ENCODE measurements at places on chromosomes 2 and 18.
A peak's percentile ranks its signal among the peaks of the same experiment; 100 is the strongest.

- DNase-seq, result no peak
Measured at GRCh38 chr2:64649013-64649484, 4.7 kb downstream of the SERTAD2 start.

GRCh38 chr18:21191596-21192307, 50.3 kb upstream of the GREB1L start:
- no peak for DNase-seq

GRCh38 chr18:45805551-45805950, 19.9 kb upstream of the SIGLEC15 start:
- DNase-seq, result no peak

DNA sequence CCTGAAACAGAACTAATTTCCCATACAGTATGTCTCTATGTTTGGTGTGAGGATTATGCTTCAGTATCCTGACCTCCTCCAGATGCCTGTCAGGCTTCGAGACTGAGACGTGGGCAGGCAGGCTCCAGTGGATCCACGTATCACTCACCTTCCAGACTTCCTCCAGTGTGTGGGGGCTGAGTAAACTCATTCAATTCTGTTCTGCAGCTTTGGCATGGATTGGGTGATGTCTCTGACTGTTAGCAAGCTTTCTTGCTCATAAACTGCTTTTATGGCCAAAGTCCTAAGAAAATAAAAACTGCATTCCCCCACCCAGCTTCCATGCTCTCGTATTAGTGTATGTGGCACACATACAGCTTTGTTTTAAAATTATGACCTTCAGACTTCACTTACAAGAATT, 53.6 kb downstream of the CCDC93 start:
- DNase-seq, result no peak

DNA sequence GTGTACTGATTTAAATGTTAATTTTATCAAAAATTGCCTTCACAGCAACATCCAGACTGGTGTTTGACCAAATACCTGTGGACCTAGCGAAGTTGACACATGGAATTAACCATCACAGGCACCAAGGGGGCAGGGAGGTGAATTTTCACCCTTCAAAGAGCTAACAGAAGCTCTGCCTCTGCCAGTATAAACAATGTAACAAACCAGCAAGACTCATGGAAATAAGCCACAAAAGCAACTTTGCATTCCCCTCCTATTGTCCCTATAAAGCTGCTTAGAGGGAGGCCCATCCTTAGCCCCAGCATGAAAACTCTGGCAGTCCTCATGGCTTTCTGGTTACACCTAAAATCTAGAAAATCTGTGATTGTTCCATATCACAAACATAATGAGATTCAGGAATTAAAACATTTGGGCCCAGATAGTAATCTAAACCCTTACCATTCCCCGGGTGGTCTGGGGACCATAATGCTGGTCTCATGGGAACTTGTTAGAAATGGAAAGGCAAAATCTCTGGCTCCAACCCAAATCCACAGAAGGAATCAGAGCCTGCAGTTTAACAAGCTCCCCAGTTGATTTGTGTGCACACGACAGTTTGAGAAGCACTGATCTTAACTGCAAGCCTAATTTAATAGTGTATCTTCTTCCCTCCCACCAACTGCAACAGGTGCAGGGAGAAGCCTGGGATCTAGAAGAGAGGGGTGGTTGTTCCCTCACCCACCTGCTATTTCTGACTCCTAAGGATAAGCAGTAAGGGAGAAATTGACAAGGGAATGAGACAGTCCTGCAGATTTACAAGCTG, 23.1 kb downstream of the SERPINB11 start:
- DNase-seq, result no peak

DNA sequence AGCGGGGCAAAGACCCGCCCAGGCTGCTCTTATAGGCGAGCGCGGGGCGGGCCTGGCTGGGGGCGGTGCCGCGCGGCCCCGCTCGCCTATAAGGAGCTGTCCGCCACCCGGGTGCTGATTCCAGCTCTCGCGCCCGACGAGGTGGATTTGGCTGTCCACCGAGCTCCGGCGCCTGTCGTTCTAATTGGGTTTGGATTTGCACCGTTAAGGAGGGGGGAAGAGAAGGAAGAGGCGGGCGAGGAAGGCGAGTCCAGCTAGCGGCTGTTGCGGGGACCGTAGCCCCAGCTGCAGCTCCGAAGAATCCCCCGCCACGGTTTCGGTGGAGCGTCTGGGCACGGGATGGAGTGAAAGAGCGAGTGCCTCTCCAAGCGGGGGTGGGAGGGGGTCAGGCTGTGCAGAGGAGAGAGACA, at the start of gene CNTNAP5:
CNTNAP5 (plus strand) TSS at position 117 of the 410 bp plus-strand sequence. CDS start 364 bp downstream, outside the sequence.
- no peak for DNase-seq

GRCh38 chr18:50654658-50655550, 95.0 kb downstream of the MAPK4 start:
- no peak for DNase-seq

DNA sequence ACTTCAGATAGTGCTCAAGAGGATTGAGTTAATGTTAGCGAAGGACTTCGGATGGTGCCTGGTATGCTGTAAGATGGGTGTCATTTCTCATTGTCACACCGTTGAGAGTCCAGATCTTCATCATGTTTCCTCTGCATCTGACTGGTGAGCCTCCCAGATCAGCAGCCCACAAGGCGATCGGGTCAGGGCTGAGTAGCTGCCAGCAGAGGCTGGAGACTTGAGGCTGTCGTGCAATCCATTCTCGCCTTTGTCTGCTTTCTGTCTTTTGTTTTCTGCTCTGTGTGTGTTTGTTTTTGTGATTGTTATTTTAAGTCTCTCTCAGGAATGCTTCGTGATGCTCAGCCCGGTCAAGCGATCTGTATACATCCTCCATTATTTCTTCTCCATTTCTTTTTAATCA, 95.8 kb downstream of the TGOLN2 start:
- no peak for DNase-seq

GRCh38 chr18:13289481-13290205, 71.1 kb downstream of the LDLRAD4 start:
- DNase-seq, result no peak

DNA sequence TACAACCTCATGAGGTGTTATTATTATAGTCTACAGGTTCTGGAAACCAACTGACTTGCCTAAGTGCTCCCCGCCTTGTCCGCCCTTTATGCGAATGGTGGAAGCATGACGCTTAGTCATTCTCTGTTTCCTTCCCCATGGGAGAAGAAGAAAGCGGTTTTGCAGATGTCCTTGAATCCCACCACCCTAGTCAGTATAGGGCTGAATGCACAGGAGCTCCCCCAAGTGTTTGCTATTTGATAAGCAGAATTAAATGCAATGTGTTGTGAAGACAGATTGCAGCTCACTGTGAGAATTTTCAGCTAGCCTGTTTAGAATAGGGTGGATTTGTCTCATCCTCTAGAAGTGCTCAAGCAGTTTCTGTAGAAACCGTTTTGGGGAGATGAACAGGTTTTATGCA, 652.0 kb downstream of the DCC start:
- no peak for DNase-seq

- DNase-seq, result no peak
Measured at GRCh38 chr2:219480004-219480403, 18.7 kb upstream of the GMPPA start.

- DNase-seq, result no peak
Measured at GRCh38 chr2:196725882-196726281, 73.6 kb downstream of the GTF3C3 start.

GRCh38 chr2:106058469-106059137, 135.5 kb downstream of the UXS1 start:
- DNase-seq, result no peak

DNA sequence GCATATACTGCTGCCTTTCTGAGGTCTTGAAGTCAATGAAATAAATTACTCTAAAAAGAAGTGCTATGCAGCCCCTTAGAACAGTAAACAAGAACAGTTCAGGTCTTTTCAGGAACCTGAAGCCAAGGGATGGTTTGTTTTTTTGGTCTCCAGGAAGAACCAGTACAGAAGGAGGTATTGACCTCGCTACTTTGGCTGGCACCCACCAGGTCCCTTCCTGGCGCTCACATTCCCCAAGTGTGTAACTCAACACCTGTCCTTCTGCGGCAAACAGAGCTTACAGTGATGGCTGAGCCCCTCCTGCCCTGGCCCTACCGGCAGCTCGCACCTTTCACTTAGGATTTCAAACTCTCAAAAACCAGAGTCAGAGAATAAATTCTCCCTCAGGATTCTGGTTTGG, 51.9 kb downstream of the SETBP1 start:
- DNase-seq, result no peak

- DNase-seq, result no peak
Measured at GRCh38 chr18:65822826-65823225, 72.0 kb downstream of the CDH7 start.

GRCh38 chr2:224524657-224525056, 60.5 kb downstream of the CUL3 start:
- no peak for DNase-seq

DNA sequence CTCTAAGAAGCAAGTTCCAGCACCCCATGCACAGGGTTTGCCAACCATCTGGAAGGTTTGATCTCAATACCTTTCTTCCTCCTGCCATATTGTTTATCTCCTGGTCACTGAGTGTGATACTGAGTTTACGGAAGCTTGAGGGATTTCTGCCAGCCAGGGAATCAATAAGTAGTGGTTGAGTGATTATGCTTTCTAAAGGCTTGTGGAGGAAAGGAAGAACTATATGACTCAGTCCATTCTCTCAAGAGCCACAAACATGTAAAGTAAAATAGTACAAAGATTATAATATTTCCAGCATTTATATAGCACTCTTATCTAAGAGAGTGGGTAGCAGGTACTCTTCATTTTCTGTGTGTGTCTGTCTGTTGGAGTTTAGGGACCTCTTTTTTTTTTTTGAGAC, 49.2 kb downstream of the SLC4A3 start:
- no peak for DNase-seq

DNA sequence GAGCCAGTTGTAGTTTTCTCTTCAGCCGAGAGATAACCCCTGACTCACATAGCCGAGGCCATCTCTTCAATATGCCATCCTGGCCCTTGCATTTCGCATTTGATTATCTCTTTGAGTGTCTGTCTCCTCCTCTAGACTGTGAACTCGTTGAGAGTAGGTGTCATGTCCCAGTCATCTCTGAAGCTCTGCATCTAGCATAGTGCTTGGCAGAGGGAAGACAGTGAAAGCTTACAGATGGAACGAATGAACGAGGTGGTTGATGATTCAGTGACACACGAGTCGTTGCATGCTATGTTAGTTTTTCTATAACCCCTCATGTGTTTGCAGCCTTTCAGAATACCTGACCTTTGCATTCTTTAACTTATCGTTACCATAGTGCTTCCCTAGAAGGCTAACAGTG, 59.9 kb upstream of the CYRIA start:
- no peak for DNase-seq

- peak; percentile 81 for DNase-seq
Measured at GRCh38 chr2:127641846-127642507, 4.0 kb upstream of the GPR17 start.

DNA sequence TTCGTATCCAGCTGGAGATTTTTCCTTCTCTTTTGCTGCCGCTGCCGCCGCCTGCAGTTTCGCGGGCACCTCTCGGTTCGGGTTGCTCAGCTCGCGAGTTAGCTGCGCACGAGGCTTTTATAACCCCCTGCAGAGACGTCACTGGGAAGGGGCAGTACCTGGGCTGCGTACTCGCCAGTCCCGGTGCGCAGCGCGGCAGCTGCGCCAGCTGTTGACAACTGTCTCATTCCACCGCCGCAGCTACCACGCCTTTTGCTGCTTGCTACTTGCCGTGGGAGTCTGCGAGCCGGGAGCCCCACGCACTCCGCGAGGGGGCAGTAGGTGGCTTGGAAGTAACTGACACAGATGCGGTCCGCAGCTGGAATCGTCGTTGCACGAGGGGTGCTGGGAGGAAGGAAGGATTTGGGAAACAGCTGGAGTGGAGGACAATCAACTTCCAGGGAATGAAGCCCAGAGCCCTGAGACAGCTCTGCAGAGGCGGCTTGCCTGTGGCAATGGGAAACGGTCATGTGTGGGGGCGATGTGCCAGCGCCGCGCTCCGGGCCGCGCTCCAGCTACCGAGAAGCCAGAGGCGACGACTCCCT, at the start of gene TACR1:
TACR1 (minus strand) TSS at position 93 of the 584 bp plus-strand sequence. CDS start 586 bp downstream, outside the sequence.
- no peak for DNase-seq

DNA sequence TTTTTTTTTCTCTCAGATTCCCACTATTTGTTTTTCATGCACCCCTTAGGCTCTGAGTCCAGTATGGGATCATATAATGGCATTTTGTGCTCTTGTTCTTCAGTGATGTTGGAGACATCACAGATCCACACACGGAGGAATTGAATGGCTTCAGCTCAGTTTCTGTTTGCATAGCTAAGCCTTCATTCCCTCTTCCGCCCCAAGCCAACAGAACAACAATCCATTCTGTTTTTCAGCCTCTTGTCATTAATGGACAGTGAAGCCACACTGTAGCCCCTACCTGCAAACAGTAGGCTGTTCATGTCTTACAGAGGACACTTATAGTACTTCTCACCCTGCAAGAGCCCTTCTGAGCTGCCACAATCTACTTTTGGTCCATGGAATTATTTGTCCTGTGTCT, 64.0 kb upstream of the ZSWIM2 start:
- no peak for DNase-seq

DNA sequence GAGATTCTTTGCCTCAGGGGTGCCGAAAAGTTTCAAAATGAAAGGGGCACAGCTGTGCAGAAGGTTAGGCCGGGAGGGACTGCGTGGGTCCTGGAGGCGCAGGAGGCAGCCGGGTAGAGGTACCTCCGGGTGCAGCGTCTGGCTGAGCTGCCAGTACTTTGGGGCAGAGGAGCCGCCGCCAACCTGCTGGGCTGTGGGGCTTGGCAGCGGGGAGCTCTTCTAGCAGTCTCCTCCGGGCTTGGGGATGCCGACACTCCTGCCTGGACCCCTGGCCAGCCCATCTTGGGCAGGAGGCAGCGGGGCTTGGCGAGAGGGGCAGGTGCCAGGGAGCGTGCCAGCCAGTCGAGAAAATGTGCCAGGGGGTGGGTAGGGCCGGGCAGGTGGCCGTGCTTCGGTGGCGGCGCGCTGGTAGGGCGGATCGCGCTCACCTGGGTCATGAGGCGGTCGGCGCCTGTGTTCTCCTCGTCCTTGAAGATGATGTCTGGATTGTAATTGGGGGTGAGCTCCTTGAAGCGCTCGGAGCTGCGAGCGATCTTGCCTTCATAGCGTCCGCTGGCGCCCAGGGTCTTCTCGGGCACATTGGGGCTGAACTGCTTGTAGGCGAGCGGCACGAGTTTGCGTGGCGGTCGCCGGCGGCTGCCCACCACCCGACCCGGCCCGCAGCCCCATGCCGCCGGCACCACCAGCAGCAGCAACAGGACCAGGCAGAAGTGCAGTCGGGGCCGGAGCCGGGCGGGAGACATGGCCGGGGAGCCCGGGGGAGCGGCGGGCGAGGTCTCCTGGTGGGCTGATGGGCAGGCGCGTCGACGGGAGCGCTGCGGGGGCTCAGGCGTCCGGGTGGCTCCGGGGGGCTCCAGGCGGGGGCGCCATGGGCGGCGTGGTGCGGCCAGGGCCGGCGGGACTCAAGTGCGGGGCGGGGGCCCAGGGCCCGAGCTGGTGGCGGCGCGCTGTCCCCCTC, 717 bp downstream of the IHH start:
- DNase-seq, result no peak

GRCh38 chr2:146239392-146240135, 1605.3 kb upstream of the ACVR2A start:
- no peak for DNase-seq

GRCh38 chr18:32021756-32022564, 3.3 kb downstream of the RNF125 start:
- no peak for DNase-seq
